Hematopoietic multipotent progenitor cell treated with erythropoietin and hydrocortisone succinate and interleukin-3 and kit ligand, for 8 days (in vitro differentiated cells): ENCODE measurements at places on chromosomes 12 and 14.

DNA sequence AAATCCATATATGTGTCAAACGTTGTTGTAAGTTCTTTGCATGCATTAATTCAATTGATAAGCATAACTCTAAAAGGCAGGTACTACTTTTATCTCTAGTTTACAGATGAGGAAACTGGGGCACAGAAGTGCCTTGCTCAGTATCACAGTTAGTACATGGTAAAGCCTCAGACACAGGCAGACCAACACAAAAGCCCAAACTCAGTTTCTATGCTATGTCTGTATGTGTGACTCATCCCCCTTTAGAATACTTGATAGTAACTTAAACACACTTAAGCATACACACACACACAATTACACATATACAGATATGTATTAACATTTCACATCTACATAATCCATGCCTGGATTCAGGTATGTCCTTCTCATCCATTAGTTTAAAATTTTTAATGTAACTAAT, 88.0 kb downstream of the EPS8 start:
- DNase-seq: peak; percentile 81

DNA sequence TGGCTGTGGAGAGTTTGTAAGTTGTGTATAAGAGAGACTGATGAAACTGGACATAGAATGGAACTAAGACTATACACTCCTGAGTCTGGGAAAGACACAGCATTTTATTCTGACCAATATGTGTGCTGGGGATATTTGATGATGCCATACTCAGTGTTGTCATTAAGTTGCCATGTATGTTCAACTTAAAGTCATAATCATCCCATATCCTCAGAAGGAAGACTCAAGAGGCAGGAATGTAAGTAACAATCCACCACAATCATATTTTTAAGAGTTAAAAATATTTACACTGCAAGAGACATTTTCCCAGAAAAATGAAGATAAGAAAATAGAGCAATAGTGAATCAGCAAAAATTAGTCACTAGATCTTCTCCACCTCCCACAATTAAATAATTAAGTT, 120.1 kb downstream of the MDGA2 start:
- no peak for DNase-seq

DNA sequence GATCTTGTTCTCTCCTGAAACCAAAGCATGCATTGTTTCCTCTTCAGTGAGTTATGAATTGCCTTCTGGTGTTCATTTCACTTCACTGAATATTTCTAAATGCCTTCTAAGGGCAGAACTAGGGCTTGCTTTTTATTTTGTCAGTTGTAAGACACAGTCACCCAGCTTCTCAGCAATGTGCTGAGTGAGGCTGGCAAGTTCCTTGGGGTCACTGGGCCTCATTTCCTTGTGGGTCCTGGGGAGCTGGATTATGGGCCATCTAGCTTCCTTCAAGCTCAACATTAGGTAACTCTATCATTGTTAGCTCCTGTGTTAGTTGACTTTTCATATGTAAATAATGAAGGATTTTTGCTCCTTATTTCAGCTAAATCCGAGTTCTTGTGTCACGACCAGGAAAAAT, 13.8 kb downstream of the ASCL4 start:
- DNase-seq: no peak

DNA sequence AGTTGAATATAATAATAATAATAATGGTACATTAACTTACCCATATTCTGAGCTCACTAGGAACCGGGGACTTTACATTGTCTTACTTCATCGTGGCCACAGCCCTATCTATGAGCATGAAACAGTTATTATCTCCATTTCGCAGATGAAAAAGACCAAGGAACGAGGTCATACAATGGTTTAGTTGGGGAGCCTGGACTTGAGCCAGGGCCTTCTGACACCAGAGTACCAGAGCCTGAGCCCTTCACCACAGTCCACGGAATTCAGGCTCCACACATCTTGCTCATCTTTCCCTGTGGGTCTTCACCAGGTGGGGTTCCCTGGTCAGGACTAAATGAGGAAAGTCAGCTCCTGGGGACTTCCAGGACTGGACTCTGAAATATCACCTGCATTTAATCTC, 31.3 kb upstream of the CMKLR1 start:
- peak; percentile 52 for DNase-seq

DNA sequence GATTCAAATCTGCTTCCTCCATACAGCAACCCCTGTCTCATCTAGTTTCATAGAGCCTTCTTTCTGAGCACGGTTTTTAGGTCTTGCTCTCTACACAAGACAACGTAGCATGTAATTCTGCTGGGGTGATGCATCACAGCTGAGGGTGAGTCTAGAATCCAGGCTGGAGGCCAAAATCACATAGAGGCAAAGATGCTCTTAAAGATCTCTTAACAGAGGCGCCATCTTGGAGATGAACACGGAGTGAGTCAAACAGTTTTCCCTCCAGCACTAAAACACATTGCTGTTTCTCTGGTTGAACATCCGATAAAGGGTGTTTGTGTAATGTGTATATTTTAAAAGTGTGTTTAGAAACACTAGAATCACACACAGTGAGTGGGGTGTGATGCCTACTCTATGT, 78.9 kb downstream of the NOS1 start:
- no peak for DNase-seq

GRCh38 chr14:25111061-25111601, 61.2 kb upstream of the STXBP6 start:
- no peak for DNase-seq

GRCh38 chr14:51540364-51540763, 111.3 kb upstream of the FRMD6 start:
- DNase-seq: no peak

DNA sequence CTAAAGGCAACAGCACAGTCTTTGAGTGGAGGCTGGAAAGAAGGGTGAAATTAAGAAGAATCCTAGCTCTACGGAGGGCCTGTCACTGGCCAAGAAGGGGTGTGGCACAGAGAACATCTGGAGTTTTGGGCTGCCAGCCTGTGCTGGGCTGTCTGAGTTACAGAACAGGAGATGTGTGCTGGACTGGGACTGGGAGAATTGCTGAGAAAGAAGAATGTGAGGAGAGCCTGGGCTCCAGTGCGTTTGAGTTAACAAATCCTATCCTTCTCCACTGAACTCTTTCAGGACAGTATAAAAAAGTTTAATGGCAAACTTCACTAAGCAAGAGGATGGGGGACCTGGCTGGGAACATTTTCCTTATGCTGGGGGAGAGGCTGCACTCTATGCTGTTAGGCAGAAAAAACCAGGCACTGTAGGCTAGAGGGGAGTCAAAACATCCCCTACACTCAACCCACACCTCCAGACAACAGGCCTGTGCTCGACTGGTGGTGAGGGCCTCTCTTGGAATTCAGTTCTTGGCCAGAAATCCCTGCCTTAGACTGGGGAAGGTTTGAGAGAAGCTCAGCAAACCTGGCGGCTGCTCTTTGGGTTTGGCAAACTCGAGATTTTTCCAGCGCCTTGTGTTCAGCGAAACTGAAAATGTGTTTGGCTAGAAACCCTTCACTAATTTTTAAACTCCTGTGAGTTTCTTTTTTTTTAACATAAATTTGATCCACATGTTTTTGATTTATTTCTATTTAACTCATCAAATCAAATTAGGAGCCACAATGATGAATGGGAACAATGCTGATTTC, 217.3 kb downstream of the MON2 start:
- DNase-seq: no peak

DNA sequence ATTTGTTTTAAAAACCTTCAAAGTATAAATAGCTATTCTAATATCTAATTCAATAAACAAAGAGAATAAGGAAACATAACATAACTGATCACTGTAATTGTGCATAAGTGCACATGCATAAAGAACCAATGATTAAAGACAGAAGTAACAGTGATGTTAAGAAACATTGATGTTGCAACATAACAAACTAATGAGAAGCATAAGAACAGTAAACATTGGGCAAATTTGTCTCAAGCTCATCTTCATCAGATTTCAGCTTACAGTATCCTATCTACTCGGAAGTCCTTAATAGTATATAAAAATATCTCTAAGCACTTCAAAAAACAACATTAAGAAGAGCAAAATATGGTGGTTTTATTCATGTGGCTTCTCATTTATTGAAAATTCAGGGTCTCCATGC, 97.6 kb downstream of the GARIN6 start:
- DNase-seq: no peak

DNA sequence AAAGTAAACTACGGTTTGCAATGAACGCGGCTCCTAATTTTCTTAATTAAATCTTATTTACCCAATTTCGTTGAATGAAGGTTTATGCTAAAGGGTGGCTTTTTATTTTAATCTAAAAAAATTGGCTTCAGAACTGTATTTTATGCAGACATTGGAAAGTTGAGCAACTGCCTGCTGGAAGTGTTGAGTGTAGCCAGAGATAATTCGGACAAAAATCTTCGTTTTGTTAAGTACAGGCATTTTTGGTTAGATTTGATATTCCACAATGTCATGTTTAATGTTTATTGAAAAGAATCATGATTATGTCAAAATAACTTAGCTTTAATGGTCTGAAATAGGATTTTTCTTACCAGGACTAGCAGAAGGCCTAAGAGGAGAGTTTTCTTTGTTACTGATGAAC, 875 bp downstream of the IRAK3 start:
- DNase-seq: no peak

DNA sequence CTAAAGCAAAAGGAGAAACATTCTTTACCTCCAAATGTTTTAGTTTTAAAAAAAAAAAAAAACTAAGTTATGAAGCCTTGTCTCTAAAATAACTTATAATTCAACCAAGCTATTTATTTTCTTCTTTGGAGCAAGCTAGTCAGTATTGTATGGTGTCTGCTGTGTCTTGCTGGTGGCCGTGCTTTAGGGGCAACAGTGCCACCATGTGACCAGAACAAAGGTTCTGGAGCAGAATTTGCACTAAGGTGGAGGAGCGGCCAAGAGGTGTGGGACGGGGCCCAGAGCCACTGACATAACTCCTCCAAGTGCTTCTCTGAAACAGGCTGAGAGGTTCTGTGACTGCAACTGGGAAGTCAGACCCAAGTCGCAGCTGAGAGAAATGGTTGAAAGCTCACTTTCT, 4.5 kb downstream of the FICD start:
- peak; percentile 25 for DNase-seq

GRCh38 chr12:78062786-78063185, 232.1 kb downstream of the NAV3 start:
- no peak for DNase-seq

DNA sequence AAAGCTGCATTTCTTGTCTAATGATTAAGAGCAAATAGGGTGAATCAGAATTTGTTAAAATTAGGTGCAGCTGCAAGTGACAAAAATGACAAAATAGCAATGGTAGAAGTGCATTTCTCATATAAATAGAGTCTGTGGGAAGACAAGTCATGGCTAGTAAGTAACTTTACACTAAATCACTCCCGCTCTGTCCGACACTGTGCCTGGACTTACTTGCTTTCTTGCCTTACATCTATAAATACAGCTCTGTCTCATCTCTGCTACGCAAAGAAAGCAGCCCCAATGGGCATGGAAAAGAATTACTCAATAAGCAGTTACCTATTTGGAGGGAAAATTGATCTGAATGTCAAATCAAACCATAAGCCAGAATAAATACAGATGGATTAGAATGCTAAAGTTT, 245.4 kb upstream of the KRR1 start:
- no peak for DNase-seq

GRCh38 chr12:59382282-59383078, 213.3 kb upstream of the SLC16A7 start:
- DNase-seq: no peak

DNA sequence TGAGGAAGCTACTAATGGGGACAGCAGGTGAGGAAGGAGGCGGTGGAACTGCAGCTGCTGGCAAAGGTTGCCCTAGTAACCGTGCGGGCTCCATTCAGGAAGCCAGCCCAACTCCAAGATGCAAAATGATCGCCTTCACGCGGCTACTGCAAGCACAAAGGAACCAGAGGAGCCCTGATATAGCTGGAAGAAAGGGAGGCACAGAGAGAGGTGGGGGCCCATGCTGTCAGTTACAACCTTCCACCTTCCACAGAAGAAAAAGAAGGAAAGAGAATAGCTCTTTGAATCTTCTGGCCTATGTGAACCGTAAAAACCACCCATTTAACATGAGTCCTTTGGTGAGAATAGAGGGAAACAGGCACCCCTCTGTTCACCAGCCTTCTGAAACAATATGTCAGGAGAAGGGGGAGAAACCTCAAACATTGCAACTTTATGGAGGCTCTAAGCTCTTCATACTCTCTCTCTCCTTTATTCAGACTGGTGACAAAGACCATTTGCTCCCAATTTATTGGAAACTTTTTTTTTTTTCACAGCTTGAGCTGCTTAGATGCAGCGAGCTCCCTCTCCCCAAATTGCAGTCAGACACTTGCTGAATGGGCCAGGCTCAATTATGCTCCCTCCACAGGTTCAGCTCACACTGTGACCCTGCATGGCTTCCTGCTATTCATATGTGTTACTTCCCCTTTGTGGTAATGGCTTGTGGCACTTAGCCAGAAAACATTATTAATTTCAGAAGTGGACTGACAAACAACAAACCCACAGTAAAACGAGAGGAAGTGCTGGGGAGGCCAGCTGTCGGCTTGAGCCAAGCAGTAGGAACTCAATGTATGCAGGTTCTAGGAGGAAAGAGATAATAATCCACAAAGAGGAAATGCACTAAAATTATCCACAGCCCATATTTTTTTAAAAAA, 6.2 kb downstream of the DUSP6 start:
- peak; percentile 86 for DNase-seq

- no peak for DNase-seq
These were observed 60.9 kb upstream of the ZFP36L1 start for GRCh38 chr14:68853749-68854148.

DNA sequence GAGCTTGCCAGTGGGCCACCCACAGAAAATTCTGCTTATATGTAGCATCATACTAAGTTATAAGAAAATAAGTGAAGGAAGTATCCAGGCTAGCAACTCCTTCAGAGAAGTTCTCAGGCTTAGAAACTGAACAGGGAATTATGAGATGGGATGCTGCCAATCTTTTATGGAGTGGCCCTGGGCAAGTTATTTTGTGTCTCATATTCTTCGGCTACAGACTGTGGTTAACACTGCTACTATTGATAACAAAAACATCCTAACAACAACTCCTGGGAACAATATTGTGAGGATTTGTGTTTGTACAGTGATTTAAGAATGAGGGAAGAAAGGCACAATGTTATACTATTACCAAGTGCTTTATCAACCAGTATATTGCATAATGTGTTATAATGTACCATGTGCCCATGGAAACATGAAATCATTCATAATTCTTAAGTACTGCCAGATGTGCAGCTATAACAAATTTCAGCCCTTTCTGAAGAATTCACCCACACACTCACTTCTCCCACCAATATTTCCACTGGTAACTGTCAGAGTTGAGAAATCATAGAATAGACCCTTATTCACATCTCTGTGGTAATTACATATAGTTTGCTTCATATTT, 113.3 kb upstream of the SOX5 start:
- DNase-seq: no peak

- DNase-seq: no peak
These were observed 23.4 kb upstream of the FSCB start for GRCh38 chr14:44530475-44530874.
